ENCODE measurements at places on chromosomes 1 and 21. TPM values are rescaled to one million over a fixed set of nuclear protein-coding genes. Genes with fewer than 3 reads are reported as not detected.

- DNase-seq: peak; percentile 54
Measured at GRCh38 chr1:13725714-13726175, 25.8 kb downstream of the PRDM2 start.

CD34 gene
- 70.7 TPM for polyA plus RNA-seq

DNA sequence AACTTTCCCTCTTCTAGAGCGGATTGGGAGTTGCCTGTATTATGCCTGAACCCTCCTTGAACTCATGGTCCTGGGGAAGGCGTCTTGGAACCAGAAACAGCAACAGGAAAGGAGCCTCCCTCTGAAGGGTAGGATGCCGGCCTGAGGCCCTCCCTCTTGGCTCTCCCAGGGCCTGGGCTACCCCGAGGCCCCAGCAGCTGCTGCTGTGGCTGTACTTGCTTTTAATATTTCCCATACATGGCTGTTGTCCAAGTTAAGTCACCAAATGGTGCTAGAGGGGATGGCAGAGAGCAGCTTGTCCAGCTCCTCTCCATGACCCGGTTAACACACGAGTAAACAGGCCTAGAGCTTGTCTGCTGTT lies 10.5 kb downstream of the CHRNB2 start:
- DNase-seq: no peak

RGS4 gene
- polyA plus RNA-seq: 8.9 TPM

GRCh38 chr1:211606332-211606913 lies 27.5 kb upstream of the SLC30A1 start:
- DNase-seq: no peak

ZNHIT6 gene
- polyA plus RNA-seq: 10.1 TPM

DNA sequence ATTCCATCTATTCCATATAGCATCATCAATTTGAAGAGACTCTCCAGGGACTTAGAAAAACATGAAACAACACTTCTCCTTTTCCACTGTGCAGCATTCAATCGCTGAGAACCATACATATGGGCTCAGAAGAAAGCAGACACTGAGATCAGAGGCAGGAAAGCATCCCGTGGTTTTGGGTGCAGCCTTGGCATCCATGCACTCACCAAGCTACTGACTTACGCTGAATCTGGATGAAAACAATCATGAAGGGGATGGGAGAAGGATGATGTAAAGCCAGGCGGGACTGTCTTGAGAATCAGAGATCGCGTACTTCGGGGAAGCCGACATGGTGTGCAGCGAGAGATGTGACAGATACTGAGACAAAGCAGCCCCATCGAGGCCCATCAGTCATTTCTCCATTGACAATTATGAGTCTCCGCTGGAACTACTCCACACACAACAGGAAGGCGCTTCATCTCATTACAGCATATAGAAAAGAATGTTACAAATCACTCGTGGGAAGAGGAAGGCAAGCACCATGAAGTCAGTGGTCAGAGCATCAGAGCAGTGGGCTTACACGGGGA lies 2.3 kb upstream of the TIAM1 start:
- DNase-seq: no peak

CCDC190 gene
- 1.6 TPM for polyA plus RNA-seq

DNA sequence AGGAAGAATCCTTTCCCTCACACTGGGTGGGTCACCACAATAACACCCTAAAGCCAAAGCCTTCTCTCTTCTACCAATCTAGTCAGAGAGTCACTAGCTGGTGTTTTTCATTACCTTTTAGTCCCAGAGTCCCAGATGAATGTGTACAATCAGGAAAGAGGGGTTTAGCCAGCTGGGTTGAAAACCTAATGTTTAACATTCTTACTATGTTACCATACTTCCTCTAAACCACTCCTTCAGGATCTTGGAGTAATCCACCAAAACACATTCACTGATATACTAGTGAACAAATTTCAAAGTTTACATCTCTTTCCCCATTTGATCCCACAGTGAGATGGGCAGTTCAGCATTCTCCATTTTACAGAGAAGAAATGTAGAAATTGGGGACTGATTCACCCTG lies 9.7 kb downstream of the LPAR3 start:
- no peak for DNase-seq

NBPF3 gene
- 49.1 TPM for polyA plus RNA-seq

TARBP1 gene
- 31.3 TPM for polyA plus RNA-seq

GRCh38 chr1:5901841-5902240 lies 90.4 kb downstream of the NPHP4 start:
- DNase-seq: no peak

GRCh38 chr1:236548452-236548851 lies 24.7 kb downstream of the LGALS8 start:
- DNase-seq: no peak

- DNase-seq: no peak
Measured at GRCh38 chr21:34808569-34809204, 139.9 kb downstream of the CLIC6 start.

HPCA gene
- polyA plus RNA-seq: 8.8 TPM

TYW3 gene
- 15.4 TPM for polyA plus RNA-seq

DNA sequence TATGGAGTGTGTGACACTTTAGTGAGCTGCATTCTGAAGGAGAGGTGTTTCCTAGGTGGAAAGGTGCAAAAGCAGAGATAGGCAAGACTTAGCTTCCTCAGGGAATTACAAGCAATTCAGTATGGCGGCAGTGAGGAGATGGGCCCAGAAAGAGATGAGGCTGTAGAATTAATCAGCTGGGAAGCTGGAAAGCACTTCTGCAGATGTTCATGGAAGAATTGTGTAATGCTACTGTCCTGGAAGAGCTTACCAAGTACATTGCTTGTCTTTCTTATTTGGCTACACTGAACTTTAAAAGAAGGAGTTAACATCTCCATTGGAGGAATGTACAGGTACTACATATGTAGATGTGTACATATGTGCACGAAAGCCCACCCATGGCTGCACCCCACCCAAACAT lies 103.7 kb upstream of the DPT start:
- no peak for DNase-seq

OR6Y1 gene
- not detected for polyA plus RNA-seq

GRCh38 chr1:28328228-28328648 lies 602 bp upstream of the MED18 start:
- no peak for DNase-seq

- DNase-seq: no peak
Measured at GRCh38 chr1:157141212-157141855, 3.1 kb upstream of the ETV3 start.

- peak; percentile 54 for DNase-seq
Measured at GRCh38 chr1:203163891-203164635, 11.6 kb downstream of the MYBPH start.

DAB1 gene
- 1.7 TPM for polyA plus RNA-seq

OR2T35 gene
- polyA plus RNA-seq: not detected

GRCh38 chr1:209384710-209385550 lies 198.6 kb upstream of the CAMK1G start:
- DNase-seq: no peak

- DNase-seq: no peak
Measured at GRCh38 chr1:2098839-2099785, 48.9 kb downstream of the PRKCZ start.

- peak; percentile 80 for DNase-seq
Measured at GRCh38 chr1:109201123-109201703, 12.5 kb upstream of the SARS1 start.

Measured in testis (tissue), 5 donors.